ENCODE measurements at places on chromosomes 2 and 18. TPM values are rescaled to one million over a fixed set of nuclear protein-coding genes. Genes with fewer than 3 reads are reported as not detected.
A peak's percentile ranks its signal among the peaks of the same experiment; 100 is the strongest.

GRCh38 chr2:238256594-238257104 is 16.8 kb upstream of the HES6 start:
- DNase-seq: peak; percentile 89

The CCDC178 gene
- total RNA-seq: 0.51 TPM

The HOXD9 gene
- total RNA-seq: 16.8 TPM

The PRPF40A gene
- total RNA-seq: 88.6 TPM

DNA sequence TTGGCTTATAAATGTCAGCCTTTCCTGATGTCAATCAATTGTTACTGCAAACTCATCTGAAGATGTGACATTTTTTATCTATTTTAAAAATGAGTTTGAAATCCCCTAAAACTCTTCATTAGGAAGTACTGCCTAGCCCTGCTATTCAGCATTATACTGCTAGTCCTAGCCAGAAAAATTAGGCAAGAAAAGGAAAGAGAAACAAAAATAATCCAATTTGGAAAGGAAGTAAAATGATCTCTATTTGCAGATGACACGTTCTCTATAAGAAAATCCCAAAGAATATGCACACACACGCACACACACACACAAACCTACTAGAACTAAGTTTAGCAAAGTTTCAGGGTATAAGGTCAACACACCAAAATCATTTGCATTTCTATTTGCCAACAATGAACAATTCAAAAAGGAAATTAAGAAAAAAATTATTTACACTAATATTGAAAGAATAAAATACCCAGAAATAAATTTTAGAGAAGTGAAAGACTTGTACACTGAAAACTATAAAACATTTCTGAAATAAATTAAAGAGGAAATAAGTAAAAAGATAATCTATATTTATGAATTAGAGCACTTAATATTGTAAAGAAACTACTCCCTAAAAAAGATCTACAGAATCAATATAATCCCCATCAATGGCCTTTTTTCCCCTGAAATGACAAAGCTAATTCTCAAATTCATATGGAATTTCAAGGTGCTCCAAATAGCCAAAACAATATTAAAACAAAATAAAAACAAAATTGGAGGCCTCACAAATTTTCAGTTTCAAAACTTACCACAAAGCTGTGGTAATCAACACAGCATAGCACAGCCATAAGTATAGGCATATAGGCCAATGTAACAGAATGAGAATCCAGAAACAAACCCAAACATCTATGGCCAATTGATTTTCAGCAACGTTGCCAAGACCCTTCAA is 433.7 kb upstream of the TRIB2 start:
- DNase-seq: no peak

DNA sequence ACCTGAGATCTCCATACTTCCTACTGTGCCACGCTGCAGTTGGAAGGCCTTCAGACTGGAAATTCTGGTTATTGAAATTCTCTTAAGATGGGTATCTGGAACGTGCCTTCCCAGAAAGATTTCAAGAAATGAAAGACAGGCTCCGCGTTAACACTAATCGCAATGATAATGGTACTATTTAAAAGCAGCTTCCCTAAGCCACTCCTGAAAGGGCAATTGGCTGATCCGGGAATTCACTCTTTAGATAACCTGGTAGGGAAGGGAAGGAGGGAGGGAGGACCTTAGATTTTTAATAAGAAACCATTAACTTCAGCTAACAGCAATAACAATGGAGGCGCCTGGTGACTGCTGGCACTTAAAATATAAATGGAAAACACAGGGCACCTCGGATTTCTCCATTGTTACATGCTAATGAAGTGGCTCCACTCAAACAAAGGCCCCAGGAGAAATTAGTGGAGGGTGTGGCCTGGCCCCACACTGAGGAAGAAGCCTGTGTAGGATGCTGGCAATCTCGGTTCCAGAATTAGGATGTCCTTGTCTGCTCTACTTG is 22.5 kb upstream of the MTA3 start:
- DNase-seq: no peak
